ENCODE measurements at places on chromosomes 12 and 14. TPM values are rescaled to one million over a fixed set of nuclear protein-coding genes. Genes with fewer than 3 reads are reported as not detected.

Gene GUCY2C
- total RNA-seq: not detected

Gene GALC
- 19.2 TPM for total RNA-seq

GRCh38 chr12:113678223-113679119, 206.8 kb upstream of the LHX5 start:
- DNase-seq: no peak

GRCh38 chr12:92108651-92109050, 37.0 kb downstream of the BTG1 start:
- DNase-seq: peak; percentile 33

- no peak for DNase-seq
These were observed 22.8 kb downstream of the C14orf132 start for GRCh38 chr14:96062010-96062409.

Gene HPD
- 1.1 TPM for total RNA-seq

- DNase-seq: no peak
These were observed 73.7 kb downstream of the PHETA1 start for GRCh38 chr12:111295176-111295575.

GRCh38 chr14:58299401-58300330, 1.3 kb downstream of the ARID4A start:
- peak; percentile 18 for DNase-seq

DNA sequence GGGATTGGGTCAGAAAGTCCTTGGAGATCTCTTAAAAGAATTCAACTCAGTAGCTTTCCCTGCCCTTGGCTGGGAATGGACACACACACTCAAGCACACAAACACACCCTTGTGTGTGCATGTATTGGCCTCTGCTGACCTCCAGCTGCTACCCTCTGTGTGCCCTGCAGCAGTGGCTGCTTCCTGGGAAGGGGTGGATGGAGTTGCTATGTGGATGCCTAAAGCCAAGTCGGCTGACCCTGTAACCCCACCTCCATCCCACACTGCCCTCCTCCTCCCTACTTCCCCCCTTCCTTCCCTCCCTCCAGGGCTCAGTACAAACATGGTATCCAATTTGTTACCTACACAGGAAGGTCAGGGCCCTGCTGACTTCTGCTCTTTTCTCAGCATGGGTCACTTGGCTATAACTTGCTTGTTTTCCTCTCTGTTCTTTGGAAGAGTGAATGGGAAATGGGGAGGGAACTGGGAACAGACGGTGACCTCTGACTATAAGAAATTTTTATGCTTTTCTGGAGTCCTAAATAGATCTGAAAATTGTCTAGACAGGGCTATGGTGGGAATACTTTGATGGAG, 351.6 kb upstream of the TBX3 start:
- DNase-seq: no peak

Measured in fibroblast of the aortic adventitia (primary cell).